ENCODE measurements at places on chromosomes 1 and 21.

GRCh38 chr1:37595440-37596181 lies at the start of gene GNL2:
TSS of gene GNL2 (minus strand) at chr1:37595937. CDS start at chr1:37595822, 115 bp downstream.
- DNase-seq = peak; percentile 97

GRCh38 chr1:221200464-221200863 lies 321.2 kb downstream of the HLX start:
- no peak for DNase-seq

DNA sequence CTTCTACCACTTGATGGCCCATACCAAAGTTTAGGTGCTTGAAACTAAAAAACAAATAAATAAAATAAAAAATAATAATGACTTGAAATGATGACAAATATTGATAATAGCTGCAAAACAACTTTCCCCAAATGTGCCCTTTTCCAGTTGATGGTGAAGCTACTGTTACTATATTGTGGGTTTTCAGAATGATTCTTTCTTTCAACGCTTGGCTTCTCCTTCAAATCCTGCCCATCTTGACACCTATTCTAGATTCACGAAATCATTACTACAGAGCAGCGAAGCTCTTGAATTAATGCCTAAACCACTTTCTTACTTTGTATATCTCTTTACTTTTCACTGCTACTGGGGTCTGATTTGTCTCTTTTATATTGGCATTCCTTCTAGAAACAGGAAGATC lies 9.2 kb upstream of the C1orf141 start:
- no peak for DNase-seq

GRCh38 chr1:184437291-184437690 lies 50.5 kb downstream of the C1orf21 start:
- no peak for DNase-seq

DNA sequence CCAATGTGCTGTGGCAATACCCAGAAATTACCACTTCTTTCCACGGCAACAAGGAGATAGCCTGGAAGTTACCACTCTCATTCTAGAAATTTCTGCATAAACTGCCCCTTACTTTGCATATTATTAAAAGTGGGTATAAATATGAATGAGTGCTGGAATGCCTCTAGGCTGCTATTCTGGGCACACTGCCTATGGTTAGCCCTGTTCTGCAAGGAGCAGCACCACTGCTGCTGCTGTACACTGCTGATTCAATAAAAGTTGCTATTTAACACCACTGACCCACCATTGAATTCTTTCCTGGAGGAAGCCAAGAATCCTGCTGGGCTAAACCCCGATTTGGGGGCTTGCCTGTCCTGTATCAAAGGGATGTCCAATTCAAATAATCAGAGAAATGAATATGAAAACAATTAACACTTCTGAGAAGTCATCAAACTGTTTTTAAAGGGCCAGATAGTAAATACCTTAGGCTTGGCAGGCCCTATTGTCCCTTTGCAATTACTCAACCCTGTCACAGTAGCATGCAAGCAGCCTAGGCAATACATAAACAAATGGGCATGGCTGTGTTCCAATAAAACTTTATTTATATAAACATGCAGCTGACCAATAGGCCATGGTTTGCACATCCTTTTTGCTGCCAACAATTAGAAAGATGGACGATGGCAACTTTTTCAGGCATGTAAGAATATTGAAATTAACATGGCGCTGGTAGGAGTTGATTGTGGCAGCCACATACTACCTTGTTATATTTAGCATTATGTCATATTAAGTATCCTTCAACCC lies 369.4 kb upstream of the B3GALT2 start:
- DNase-seq = no peak

- no peak for DNase-seq
These were observed 4.0 kb downstream of the SOX13 start for GRCh38 chr1:204076891-204077290.

- DNase-seq = peak; percentile 81
These were observed 5.6 kb upstream of the FAM131C start for GRCh38 chr1:16078925-16079656.

DNA sequence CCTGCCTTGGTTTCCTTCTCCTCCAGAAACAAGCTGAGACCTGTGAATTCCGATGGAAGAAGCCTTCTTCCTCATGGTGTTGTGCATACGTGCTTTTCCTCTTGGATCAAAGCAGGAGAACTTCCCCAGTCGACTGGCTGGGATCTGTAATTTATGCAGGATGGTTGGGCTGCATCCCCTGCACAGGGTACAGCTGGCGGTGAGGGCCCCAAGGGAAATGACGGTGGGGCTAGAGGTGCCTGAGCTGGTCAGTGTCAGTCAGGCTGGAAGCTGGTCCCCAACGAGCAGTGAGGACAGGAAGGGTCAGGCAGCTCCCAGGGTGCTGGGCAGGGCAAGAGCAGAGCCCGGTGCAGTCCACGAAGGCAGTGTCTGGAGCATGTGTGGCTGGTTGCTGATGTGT lies 106.7 kb downstream of the CNIH3 start:
- no peak for DNase-seq

GRCh38 chr1:112540226-112540794 lies 31.5 kb downstream of the WNT2B start:
- no peak for DNase-seq

Data from CD4-positive, alpha-beta T cell treated with Interferon alpha-2 for 1 hour (primary cell).